ENCODE measurements at places on chromosomes 2 and 18.

- DNase-seq = no peak
These were observed 587 bp upstream of the MTIF2 start for GRCh38 chr2:55269645-55269990.

DNA sequence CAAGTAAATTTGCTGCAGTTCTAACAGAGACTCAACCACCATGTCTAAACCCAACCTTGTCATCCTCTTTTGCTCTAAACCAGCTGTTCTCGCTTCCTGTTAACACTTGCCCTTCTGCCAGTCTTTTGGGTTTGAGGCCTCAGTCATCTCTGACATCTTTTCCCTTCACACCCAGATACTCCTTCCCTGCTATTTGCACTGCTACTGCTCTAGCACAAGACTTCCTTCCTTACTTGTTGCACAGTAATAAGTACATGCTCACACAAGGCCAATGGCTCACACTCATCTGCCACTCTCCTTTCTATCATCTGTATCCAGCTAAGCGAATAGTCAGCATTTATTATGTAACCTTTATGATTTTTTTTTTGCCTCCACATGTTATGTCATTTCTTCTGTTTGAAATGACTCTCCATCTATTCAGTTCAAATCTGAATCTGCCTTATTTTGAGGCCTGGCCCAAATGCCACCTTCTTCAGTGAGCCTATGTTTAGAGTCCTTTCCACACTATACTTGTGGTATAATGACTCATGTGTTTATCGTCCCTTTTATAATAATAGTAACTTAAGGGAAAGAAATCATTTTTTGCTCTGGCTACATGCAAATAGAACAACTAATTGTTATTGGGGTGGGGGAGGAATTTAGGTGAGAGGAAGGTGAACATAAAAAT, 22.5 kb upstream of the CDKL4 start:
- DNase-seq = no peak

- DNase-seq = no peak
These were observed 15.6 kb downstream of the ADD2 start for GRCh38 chr2:70752396-70752795.

DNA sequence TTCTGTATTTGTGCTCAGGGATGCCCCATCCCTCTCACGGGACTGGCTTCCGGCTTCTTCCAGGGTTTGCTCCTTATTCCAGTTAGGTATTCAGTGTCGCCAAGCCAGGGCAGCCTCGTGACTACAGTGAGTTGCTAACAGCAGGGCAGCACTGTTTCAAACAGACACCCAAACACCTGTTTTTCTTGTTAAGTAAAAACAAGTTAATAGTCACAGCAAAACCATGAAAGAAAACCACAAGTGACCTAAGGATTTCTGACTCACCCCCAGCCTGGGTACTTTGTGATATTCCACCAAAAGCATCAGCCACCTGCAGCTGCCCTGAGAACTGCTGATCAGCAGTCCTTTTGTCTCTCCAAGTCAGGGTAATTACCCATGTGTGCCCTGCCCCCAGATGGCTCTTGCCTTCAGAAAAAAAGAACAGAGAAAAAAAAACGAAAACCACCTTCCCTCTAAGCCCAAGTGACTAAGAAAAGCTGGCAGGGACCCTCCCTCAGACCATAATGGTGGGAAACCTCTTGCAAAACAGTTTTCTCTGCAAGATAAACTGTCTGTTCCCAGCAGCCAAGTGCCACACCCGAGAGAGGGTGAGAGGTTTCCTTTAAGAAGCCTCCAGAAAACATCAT, 178.2 kb downstream of the ANAPC1 start:
- peak; percentile 96 for DNase-seq

GRCh38 chr18:64872710-64873458, 724.0 kb upstream of the LINC00305 start:
- no peak for DNase-seq

- no peak for DNase-seq
These were observed 22.3 kb downstream of the ASAP2 start for GRCh38 chr2:9228781-9229469.

GRCh38 chr2:132373391-132374135, 43.0 kb upstream of the GPR39 start:
- DNase-seq = no peak

- no peak for DNase-seq
These were observed 121.7 kb downstream of the INO80D start for GRCh38 chr2:205964111-205964761.

GRCh38 chr18:50649821-50650220, 89.9 kb downstream of the MAPK4 start:
- DNase-seq = peak; percentile 22

DNA sequence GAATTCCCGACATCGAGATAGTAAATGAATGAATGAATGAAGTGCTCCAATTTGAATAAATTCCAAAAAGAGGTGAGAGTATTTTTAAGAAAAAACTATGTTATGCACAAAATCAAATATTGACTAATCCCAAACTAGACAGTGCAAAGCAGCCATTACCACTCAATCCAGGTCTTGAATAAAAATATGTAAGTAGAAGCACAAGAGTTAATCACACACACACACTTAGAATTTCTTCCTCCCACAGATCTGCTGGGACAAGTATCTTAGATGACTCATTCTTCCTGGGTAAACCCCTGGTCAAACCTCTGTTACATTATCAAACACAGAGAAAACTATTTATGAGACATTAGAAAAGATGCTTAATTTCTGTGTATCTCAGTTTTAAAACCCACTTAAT, 102.0 kb downstream of the PLA2R1 start:
- DNase-seq = peak; percentile 63

- no peak for DNase-seq
These were observed 28.0 kb downstream of the UBE2E3 start for GRCh38 chr2:181008407-181008806.

- no peak for DNase-seq
These were observed 32.2 kb downstream of the THADA start for GRCh38 chr2:43563679-43564078.

DNA sequence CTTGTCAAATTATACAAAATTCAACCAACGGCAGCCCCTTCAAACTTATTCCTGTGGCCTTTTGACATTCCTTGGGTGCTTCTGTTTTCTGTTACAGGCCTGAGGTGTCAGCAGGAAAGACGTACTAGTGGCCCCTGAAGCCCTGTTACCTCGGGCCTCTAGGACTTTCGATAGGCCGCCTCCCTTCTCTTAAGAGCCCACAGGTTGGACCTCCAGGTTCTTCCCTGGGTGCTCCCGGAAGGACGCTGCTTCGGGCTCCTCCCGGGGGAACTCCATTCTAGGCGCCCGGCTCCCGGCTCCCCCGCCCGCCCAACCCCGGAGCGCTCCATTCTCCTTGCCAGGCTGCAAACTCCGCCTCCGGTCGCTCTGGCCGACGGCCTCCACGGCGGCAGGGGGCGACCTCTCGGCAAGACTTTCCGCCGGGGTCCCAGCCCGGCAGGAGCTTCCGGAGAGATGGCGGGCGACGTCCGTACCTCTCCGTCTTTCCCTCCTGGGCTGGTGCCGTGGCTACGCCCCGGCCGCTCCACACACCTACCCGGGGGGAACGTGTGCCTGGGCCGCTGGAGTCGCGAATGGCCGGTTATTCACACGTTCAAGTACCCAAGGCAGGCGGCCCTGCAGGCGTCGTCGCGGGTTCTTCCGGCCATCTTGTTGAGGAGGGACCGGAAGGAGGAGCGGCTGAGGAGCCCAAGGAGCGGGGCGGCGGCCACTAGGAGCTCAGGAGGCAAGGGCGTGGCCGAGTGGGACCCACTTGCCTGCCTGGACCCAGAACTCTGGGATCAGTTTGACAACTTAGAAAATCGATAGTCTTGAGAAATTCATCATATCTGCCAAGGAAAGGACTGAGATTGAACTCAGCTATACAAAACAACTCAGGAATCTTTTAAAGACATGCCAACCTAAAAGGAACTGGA, 27.5 kb downstream of the BOLA3 start:
- peak; percentile 45 for DNase-seq

- DNase-seq = no peak
These were observed 56.2 kb downstream of the BCL2L11 start for GRCh38 chr2:111176867-111177266.

GRCh38 chr2:120134263-120134662, 88.9 kb downstream of the TMEM185B start:
- DNase-seq = peak; percentile 97

DNA sequence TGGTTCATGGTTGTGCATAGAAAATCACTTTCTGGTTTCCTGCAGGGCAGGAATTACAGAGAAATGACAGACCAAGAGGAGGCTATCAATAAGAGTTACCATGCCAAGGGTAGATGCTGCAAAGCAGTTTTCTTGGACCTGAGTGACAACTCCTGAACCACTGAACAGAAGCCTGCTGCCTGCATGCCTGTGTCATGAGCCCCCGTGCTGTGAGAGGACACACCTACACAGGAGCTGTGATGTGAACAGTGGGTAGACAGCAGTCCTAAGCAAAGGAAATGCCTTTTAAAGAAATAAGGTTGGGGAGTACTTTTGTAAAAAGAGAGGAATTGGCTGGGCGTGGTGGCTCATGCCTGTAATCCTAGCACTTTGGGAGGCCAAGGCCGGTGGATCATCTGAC, 54.2 kb upstream of the CREB1 start:
- no peak for DNase-seq

GRCh38 chr18:59429608-59430007, 70.5 kb upstream of the LMAN1 start:
- DNase-seq = no peak

DNA sequence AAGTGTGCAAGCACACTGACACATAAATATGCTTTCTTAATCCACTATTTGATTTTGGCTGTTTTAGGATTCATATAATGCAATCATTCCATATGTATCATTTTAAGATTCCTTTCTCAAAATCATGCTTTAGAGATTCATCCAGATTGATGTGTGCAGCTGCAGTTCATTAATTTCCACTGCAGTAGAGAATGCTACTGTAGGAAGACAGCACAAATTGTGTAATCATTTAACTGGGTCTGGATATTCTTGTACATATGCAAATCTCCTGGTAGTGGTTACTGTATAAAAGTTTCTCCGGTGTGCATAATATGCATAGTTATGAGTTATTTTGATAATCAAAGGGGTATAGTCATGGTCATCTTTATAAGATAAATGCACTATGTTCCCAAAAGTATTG, 502.5 kb upstream of the ACVR2A start:
- no peak for DNase-seq

GRCh38 chr2:163641986-163642385, 93.8 kb downstream of the FIGN start:
- DNase-seq = no peak

DNA sequence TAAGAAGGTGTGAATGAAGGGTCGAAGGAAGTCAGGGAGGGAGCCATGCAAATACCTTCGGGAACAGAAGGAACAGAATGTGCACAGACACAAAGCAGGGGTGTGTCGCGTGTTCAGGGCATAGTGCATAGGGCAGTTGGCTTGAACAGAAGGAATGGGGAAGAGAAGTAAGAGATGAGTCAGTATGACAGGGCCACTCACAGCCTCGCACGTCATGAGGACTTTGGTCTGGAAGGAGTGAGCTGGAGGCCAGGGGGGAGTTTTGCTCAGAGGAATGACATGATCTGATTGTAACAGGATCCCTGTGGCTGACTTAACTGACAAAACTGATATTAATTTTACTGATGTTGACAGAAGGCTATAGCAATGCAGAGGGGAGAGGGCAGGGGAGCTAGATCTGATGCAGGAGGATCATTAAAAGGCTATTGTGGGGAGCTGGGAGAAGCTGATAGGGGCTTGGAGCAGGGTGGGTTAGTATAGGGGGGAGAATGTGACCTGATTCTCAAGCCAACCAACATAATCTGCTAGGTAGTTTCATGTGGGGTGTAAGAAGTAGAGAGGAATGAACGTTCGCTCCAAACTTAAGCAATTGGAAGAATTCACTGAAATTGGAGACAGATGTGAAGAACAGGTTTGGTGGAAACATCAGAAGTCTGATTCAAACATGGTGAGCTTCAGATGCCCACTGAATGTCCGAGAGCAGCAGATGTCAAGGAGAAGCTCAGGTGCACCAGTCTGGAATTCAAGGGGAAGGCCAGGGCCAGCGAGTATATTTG, 60.4 kb upstream of the COPS8 start:
- DNase-seq = peak; percentile 18

DNA sequence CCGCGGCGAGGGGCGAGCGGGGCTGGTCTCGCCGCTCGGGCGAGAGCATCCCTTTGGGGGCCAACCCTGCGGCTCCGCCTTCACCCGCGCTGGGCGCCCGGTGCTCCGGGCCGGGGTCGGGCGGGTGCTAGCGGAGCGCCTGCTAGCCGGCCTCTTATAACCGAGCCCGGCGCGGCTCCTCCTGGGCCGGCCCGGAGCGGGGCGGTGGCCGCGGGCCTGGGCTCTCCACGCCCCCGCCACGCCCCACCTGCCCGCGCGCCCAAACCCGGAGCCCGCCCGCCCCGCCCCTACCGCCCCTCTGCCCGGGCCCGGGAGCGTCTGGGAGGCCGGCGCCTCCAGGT, at the start of gene FOXI3:
Gene FOXI3, minus strand, starts transcription at position 129 of the 341 bp plus-strand sequence. CDS start 158 bp downstream, outside the sequence.
- DNase-seq = no peak

GRCh38 chr2:46076875-46077274, 220.3 kb upstream of the EPAS1 start:
- no peak for DNase-seq

DNA sequence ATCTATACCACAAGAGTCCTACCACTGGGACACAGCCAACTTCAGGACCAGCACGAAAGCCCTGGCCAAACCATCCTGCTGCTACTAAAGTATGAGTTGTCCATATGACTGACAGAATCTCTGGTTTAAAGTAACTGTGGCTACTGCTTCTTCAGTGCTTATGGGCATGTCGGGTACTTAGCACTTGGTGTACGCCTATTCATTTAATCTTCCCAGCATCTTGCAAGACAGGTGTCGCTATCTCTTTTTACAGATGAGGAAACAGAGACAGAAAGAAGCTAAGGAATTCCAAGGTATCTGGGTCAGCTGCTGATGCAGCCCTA, 203.4 kb upstream of the ID2 start:
- no peak for DNase-seq

DNA sequence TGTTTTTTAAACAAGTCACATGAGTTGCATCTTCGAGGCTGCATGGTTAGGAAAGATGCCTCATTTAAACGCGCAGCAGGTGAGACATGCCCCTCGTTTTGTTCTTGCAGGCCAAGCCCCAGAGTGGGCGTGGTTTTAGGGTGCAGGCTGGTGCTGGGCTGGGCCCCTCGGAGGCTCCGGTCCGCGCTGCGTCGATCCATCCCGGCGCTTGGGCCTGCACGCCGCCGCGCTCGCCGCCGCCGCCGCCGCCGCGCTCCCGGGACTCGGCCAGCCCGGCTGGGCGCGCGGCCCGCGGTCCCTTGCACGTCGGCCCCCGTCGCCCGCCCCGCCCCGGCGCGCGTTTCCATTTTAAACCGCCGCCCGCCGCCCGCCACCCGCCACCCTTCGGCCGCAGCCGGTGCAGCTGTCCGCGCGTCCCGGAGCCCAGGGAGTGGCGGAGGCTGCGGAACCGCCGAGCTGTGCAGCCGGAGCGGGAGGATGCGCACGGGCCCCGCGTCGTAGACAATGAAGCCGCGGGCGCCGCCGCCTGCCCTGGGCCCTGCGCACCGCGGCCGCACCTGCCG, 175.5 kb downstream of the AGAP1 start:
- DNase-seq = peak; percentile 24

GRCh38 chr2:40287195-40287594, 164.7 kb downstream of the SLC8A1 start:
- no peak for DNase-seq

GRCh38 chr2:235958931-235959410, 209.2 kb downstream of the GBX2 start:
- DNase-seq = no peak
